Germinal center (tissue), 1 donor: ENCODE measurements at places on chromosomes 5 and 9.

DNA sequence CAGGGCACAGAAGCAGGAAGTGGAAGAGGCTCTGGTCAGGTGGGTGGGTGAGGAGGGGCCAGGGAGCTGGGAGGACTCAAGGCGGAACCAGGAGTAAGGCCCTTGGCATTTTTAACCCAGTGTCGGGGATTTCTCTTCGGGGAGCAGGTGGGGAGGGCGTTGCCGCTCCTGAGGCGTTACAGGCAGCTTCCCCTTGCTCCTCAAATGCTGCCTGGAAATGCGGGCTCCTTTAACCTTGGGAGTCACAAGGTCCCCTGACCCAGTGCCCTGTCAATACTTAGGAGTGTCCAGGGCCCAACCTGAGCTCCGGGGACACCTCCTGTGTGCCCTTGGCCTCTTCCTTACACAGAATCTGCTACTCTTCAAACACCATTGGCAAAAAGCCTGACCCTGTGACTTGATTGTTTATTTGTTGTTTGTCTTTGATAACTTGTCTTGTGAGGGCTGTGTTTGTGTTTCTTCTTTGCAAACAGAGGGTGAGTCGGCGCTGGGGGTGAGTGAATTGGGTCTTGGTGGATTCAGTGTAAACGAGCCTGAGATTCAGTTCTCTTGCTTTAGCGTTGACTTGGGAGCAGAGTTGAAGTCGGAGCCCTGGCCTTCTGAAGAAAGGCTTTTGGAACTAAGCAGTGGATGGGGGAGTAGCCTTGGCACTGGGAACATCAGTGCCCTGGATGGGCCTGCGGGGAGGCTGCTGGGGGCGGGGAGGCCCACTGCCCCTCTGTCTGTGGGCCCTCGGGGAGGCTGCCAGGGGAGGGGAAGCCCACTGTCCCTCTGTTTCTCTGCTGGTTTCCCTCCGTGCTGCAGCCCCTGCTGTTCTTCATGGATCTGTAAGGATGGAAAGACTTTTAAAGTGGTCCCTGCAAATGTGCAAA is 300.7 kb upstream of the IRX4 start:
- no peak for DNase-seq

GRCh38 chr5:141934099-141934844 is 10.6 kb downstream of the DELE1 start:
- no peak for DNase-seq

GRCh38 chr9:125189011-125189360 is 617 bp downstream of the PPP6C start:
- DNase-seq = peak; percentile 38

DNA sequence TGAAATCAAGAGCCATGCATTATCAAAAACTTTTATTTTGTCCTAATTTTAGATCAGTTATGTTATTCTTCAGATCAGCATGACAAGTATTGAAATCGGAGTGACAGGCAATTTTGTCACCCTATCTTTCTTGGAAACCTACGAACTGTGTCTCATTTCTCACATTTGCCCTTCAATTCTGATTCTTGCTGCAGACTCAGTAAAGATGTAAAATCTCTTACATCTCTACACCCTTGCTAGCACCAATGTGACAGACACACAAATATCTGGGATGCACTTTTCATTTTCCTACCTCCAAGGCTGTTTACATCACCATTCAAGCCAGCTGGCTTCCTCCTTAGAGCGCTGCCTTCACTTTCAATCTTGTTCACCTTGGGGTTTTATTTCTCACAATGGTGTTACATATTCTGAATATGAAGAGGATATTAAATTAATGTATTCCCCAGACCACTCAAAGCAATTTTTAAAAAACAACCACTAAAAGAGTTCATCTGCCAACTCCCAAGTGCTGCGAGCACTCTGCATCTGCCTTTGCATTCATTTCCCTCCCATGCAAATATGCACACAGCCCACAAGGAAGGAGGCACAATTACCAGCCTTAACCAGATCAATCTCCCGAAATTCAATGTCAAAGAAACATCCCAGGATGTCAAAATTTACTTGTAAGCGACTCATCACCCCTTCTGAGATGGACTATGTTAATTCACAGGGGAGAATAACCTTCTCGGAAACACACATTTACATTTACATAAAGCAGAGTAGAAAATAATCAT is 164.3 kb downstream of the ENC1 start:
- DNase-seq = no peak

DNA sequence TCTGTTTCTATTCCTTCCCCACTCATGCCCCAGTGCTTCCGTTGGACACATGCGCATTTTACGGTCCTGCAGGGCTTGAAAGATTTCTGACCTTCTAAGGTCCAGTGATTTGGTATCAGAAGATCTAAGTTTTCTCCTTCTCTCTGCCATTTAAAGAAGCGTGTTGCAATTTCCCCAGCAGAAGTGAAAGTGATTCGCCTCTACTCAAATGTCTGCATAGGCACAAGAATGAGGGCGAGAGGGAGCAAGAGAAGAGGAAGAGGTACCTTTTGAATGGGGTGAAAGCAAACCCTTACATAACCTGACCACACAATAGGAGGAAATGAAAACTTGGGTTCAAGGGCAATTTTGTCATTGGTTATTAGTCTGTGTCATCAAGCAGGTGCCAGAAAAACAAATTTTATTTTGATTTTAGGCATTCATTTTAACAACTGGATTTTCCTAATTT is 31.7 kb upstream of the NR3C1 start:
- DNase-seq = peak; percentile 79

- no peak for DNase-seq
Observed at GRCh38 chr9:132912131-132912530, 32.3 kb downstream of the TSC1 start.

DNA sequence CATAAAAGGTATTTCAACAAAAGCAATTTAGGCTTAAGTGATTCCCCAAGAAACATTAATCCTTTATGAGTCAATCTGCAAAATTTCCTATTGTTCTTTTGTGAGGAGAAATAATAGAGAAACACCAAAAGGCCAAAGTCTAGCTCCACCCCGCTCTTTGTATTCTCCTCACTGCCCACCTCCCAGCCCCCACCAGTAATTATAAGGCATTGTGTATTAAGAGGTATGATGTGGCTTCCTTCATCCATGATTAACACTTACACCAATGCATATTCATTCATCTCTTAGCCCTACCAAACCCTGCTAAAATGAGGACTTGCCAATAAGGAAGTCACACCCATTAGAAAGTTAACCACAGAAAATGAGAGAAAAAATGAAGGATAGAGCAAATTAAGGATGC is 105.3 kb upstream of the SPATA31D4 start:
- DNase-seq = no peak

DNA sequence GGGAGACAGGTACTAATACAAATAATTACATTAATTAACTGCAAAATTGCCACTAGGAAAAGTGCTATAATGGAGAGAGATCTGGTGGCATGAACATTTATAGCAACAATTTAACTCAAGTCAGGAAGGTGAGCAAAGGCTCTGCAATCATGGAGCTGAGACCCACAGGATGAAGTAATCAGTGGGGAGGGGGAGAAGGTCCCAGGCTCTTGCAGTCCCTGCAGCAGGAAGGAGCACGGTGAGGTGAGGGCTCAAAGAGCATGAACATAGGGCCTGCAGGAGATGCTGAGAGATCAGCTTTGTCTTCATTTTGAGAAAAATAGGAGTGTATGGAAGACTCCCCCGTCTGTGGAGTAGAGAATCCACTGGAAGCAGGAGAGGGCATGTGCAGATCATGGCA is 6.5 kb downstream of the PTPN3 start:
- no peak for DNase-seq

- DNase-seq = no peak
Observed at GRCh38 chr5:97141031-97141430, 1.4 kb downstream of the LIX1 start.

- peak; percentile 60 for DNase-seq
Observed at GRCh38 chr9:6645355-6646292, at the start of gene GLDC. Gene GLDC (minus strand): TSS chr9:6645729. CDS start chr9:6645499, 230 bp downstream.
